ENCODE measurements at places on chromosomes 13 and 19.

DNA sequence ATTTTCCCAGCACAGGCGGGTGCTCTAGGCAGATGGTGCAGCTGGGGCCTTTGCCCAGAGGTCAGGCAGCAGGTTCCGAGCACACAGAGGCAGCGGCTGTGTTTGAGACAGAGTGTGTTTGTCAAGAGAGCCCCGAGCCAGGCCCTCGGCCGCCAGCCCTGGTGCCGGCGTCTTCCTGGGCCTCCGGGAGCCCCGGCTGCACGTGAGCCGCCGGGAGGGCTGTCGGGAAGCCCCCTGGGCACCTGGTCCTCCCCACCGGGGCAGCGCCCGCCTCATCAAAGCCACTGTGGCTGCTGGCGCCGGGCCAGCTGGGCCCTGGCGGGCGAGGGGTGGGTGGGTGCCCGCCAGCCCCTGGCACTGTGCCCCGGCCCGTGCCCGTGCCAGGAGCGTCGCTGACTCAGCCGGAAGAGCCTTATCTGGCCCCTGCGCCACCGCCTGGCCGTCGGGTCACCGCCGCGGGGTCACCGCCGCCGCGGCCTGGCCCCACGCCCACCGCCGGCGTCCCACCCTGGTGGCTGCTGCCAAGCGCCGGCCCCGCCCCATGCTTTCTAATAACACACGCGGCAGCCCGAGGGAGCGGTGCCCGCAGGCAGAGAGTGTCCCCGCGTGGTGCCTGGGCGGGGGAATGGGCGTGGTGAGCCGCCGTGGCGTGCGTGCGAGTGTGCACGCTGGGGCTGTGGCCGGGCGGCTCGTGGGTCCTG lies 14.9 kb downstream of the ARID3A start:
- peak; percentile 61 for DNase-seq

DNA sequence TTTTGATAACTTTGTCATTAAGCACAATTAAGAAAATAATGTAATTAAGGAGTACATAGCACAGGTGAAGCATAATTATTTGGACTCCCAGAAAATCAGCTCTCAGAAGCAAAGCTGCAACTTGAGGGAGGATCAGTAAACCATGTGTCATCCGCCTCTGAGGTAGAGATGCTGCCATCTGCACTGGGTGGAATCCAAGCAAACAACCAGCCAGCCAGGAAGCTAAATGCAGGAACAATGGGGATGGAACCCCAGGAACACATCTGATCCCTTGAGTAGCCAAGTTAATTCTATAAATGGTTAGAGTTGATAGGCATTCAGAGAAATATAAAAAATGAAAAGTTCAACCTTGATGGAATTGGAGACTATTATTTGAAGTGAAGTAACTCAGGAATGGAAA lies 520.2 kb downstream of the RFC3 start:
- no peak for DNase-seq

GRCh38 chr13:44865722-44866410 lies 123.4 kb downstream of the NUFIP1 start:
- DNase-seq: no peak

DNA sequence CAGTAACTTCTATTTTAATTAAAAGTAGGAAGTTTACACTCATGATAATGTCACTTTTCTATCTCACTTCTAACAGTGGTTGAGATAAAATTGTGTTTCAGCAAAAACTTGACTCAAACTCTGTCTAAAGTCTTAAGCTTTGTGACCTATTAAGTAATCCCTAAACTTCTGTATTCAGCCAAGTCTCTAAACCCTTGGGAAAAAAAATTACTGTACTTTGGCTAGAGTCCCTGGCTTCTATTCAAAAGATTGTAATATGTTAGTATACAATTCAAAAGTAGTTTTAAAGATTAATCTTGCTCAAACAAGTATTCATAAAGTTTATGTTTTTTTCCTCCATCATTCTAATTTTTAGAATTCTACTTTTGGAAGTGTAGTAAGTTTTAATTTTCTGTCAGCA lies 1248.8 kb downstream of the UQCRFS1 start:
- DNase-seq: no peak
